ENCODE measurements at places on chromosomes 3 and 15. TPM values are rescaled to one million over a fixed set of nuclear protein-coding genes. Genes with fewer than 3 reads are reported as not detected.
A peak's percentile ranks its signal among the peaks of the same experiment; 100 is the strongest.

- H3K4me3 ChIP-seq: no peak overlapping the region
- no peaks in the 10 kb centered on the region for H3K4me1 ChIP-seq
- no peaks in the 10 kb centered on the region for H3K36me3 ChIP-seq
- DNase-seq: no peak
Observed at GRCh38 chr15:31149088-31149505, 47.6 kb upstream of the TRPM1 start.

The SLC27A2 gene
- not detected for total RNA-seq

GRCh38 chr3:22893101-22893500, 310.0 kb upstream of the UBE2E2 start:
- no peak overlapping the region for H3K27ac ChIP-seq
- H3K27me3 ChIP-seq: no peaks in the 10 kb centered on the region
- H3K36me3 ChIP-seq: no peaks in the 10 kb centered on the region
- DNase-seq: no peak

DNA sequence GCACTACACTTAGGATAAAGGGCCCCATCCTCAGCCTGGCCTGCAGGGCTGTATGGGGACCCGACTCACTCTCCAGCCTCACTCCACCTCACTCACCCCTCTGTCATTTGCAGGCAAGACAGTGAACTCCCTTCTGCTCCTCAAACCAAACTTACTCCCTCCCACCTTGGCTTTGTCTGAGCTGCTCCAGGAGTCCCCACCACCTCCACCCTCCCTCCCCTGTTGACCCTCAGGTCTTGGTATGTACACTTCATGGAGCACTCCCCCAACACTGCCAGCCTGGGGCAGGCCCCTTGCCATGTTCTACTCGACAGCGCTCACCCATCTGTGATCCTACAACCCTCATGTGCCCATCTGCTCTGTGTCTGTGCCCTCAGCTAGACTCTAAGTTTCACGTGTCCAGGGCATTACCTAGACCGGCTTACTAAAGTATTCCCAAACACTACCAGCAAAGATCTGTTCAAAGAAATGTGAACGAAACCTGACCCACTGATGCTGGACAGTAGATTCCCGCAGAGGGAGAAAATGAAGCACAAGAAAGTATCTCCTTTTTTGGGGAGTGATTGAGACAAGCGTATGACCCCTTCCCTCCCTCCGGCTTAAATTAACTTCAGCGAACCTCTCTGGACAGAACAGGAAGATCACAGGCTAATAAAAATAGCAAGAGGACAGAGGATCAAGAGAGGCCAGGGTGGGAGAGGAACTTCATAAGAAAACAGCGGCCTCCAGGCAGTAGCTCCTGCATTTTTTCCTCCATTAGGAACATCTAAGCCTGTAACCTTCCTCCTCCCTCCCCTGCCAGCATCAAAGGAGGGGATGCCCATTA, 113.2 kb downstream of the RFTN1 start:
- no peaks in the 10 kb centered on the region for H3K36me3 ChIP-seq
- peaks cover 38% of the 10 kb centered on the region for H3K4me1 ChIP-seq
- peak overlapping the region; percentile 86 for H3K27ac ChIP-seq
- H3K4me3 ChIP-seq: no peak overlapping the region
- DNase-seq: no peak

DNA sequence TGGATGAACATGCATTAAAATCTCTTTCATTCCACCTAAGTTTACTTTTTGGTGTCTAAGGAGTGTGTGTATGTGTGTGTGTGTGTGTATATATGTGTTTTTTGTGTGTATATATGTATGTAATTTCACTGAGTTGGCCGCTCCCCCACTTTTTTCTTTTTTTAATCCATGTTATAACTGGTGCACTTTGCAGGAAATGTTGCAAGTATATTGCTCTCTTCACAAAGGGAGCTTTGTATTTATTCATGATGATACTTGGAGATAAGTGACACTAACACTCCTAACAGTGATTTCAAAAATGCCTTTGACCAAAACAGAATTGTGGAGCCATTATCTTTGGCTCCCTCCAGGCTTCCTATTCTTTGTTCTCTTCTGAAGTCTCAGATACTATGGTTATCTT, 95.8 kb downstream of the FNDC3B start:
- peaks cover 28% of the 10 kb centered on the region for H3K4me1 ChIP-seq
- DNase-seq: peak; percentile 34
- no peaks in the 10 kb centered on the region for H3K27me3 ChIP-seq

The EIF4E3 gene
- 4.3 TPM for total RNA-seq

DNA sequence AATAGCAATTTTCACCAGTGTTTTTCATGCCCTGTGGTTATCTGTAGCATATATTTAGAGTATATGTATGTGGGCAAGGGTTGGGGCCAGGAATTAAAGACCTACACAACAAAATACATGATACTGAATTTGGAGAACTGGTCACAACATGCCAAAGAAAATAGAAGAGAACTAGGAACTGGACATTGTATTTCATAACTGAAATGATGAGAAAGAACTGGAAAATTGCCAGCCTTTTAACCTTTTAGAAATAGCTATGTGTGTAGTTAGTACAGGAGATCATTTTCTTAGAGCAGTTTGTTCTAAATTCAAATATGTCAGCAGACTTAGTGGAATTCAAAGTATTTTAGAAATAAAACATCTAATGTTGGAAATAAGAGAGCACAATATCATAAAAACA, 227.1 kb upstream of the CGNL1 start:
- H3K27me3 ChIP-seq: no peaks in the 10 kb centered on the region
- H3K36me3 ChIP-seq: no peaks in the 10 kb centered on the region

DNA sequence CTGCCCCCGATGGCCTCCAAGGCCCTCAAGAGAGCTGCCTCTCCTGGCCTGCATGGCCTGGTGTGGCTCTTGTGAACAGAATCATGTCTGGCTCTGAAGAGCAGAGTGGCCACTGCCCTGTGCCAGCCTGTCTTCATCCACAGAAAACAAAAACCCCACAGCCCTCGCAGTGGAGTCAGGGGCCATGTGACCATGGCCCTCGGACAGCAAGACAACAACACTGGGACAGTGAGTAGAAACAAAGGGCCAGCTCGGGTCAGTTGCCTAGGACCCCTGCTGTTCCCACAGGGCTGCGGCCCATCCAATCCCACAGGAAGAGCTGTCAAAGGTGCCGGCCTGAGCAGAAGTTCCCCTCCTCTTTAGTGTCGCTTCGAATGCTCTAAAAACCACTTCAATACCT, 72.5 kb downstream of the UMPS start:
- no peak overlapping the region for H3K4me3 ChIP-seq
- no peak overlapping the region for H3K27ac ChIP-seq
- H3K36me3 ChIP-seq: no peaks in the 10 kb centered on the region
- DNase-seq: no peak
- no peaks in the 10 kb centered on the region for H3K27me3 ChIP-seq

GRCh38 chr3:52406231-52406661, 38.7 kb downstream of the SEMA3G start:
- DNase-seq: no peak
- H3K36me3 ChIP-seq: peaks cover 49% of the 10 kb centered on the region
- H3K27me3 ChIP-seq: no peaks in the 10 kb centered on the region
- H3K27ac ChIP-seq: no peak overlapping the region
- H3K4me3 ChIP-seq: no peak overlapping the region
- peaks cover 7% of the 10 kb centered on the region for H3K4me1 ChIP-seq

- no peaks in the 10 kb centered on the region for H3K36me3 ChIP-seq
- H3K4me3 ChIP-seq: no peak overlapping the region
- DNase-seq: no peak
Observed at GRCh38 chr15:23538648-23539047, 26.8 kb upstream of the MKRN3 start.

DNA sequence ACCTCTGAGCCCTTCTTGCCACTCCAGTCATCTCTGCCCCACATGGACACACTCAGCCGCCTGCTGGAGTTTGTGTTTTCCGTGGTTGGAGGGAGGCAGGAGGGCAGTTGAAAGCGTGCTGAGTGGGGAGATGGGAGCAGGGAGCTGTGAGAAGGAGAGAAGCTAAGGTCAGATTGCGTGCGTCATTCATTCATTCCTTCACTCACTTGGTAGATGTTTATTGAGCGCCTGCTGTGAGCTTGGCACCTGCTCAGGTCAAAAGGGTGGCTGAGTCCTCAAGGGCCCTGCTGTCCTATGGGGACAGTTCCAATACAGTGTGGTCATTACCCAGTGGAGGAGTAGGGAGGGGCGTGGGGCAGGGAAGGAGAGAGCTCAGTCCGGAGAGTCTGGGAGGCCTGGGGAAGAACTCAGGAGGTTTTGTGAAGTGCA, 23.5 kb downstream of the LIMD1 start:
- peak overlapping the region; percentile 54 for H3K27ac ChIP-seq
- DNase-seq: no peak
- H3K4me3 ChIP-seq: no peak overlapping the region
- H3K4me1 ChIP-seq: no peaks in the 10 kb centered on the region
- no peaks in the 10 kb centered on the region for H3K27me3 ChIP-seq
- no peaks in the 10 kb centered on the region for H3K36me3 ChIP-seq

GRCh38 chr3:142904639-142905436, 16.0 kb upstream of the PCOLCE2 start:
- no peak overlapping the region for H3K4me3 ChIP-seq
- DNase-seq: peak; percentile 35
- H3K27me3 ChIP-seq: no peaks in the 10 kb centered on the region
- H3K4me1 ChIP-seq: no peaks in the 10 kb centered on the region
- no peak overlapping the region for H3K27ac ChIP-seq

The DLL4 gene
- total RNA-seq: 0.11 TPM

- H3K4me1 ChIP-seq: peaks cover 3% of the 10 kb centered on the region
- H3K27me3 ChIP-seq: no peaks in the 10 kb centered on the region
- no peak overlapping the region for H3K27ac ChIP-seq
- no peaks in the 10 kb centered on the region for H3K36me3 ChIP-seq
- DNase-seq: no peak
Observed at GRCh38 chr3:195546130-195546560, 3.0 kb upstream of the PPP1R2 start.
